ENCODE measurements at places on chromosomes 4 and X.

GRCh38 chr4:149766135-149766534 lies 49.5 kb downstream of the IQCM start:
- no peak for DNase-seq

GRCh38 chr4:109990261-109991257 lies 77.9 kb downstream of the EGF start:
- no peak for DNase-seq

DNA sequence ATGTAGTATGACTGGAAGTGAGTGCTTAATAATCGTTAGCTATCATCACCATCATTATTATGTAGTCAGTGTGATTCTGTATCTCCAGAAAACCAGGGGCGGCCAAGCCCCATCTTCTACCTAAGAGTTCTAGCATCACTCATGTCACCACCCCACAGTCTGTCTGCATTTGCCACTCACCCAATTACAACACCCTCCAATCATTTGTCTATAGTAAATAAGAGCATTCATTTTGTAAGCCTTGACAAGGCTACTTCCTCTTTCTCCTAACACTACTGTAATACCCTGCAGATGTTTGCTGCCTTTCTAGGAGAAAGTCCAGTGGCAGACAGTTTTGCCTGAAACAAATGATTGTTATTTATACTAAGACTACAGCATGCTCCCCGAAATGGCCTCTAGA lies 15.8 kb upstream of the IL21 start:
- no peak for DNase-seq

GRCh38 chr4:63618883-63619718 lies 790.1 kb downstream of the TECRL start:
- DNase-seq, result no peak

- DNase-seq, result no peak
Measured at GRCh38 chrX:122641826-122642225, 542.3 kb upstream of the GRIA3 start.

DNA sequence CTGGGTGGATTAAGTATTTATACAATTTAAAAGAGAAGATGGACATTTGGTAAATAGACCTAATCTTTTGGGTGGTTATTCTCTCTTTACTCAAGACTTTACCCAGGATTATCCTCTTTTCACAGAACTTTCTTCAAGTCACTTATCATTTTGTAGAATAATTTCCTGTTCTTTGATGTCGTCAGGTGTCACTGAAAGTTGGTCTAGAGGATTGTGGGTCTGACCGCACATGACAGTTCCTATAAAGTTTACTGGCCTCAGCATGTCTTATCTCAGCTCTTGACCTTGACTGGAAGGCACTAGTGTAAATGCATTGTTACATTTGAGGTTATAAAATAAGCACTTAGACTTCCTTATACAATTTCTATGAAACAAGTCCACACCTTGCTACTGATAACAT lies 139.9 kb upstream of the SLC4A4 start:
- no peak for DNase-seq

DNA sequence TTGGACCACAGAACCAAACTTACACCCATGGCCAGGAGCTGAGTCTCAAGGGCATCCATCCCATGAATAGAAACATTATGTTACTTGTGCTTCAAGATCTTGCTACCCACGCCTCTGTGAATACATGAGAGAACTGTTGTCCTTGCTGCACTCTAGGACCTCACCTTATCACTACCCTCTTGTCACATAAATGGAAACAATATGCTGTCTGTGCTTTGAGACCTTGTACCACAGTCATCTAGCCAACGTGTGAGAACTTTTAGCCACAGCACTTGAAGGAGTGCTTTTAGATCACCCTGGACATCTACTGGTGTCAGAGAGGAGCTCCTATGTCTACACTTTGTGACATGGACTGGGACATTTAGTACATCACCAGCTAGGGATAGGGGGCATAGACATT lies 30.7 kb upstream of the HUWE1 start:
- no peak for DNase-seq

DNA sequence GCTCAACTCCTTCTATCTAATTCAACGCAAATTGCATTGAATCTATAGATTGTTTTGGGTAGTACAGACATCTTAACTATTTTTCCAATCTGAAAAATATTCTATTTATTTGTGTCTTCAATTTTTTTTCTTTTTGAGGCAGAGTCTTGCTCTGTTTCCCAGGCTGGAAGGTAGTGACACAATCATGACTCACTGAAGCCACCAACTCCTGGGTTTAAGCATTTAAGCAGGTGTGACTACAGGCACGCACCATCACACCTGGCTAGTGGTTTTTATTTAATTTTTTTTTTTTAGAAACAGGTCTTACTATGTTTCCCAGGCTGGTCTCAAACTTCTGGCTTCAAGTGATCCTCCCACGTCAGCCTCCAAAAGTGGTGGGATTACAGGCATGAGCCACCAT lies 98.3 kb downstream of the GK start:
- DNase-seq, result no peak

DNA sequence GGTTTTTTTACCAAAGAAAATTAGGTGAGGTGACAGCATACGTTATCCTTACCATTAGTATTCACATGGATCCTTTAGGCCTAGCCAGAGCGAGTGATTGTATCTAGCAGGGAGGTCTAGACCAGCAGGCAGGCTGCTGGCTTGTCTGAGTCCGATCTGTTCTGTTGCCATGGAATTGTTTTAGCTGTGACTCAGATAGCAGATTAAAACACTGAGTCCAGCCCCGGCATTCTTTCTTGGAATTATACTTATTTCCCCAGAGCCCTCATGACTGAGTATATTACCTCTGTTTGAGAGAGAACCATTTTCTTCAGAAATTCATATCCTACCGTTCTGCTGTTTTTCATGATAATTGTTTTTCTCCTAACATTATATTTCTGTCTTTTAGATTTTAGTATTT lies 37.4 kb downstream of the OCRL start:
- no peak for DNase-seq

DNA sequence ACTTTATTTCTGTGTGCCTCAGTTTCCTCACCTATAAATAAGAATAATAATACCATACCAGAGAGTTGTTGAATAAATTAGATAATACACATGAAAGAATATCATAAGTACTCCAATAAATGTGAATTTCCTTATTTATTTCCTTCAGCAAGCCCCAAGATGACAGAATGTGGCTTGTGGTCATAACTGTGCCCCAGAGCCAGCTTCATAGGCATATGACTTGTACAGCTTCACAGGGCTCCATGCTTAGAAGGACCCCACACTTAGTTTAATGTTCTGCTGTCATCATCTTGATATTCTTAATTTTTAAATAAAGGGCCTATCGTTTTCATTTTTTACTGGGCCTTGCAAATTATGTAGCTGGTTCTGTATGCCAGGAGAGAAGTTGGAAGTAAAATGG lies 25.3 kb downstream of the VSIG4 start:
- no peak for DNase-seq

DNA sequence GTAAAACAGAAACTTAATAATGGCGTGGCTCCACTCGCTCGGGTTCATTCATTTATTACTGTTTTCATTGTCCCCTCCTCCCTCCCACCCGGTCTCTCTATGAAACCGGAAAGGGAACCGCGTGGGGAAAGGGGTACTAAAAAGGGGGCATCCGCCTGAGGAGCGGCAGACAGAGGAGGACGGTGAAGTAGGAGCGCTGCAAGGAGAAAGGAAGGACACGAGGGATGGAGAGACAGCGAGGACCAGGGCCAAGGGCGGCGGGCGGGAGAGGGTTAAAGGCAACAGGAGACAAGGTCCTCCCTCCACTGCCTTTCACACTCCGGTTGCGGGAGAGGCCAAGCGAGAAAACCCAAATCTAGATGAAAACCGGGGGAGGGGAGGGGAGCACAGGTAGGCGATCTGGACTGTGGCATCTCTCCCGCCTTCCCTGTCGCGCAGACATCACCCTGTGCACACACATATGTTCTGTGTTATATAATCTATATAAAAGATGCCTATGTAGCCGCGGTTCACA lies 829 bp downstream of the ELOVL6 start:
- DNase-seq, result peak; percentile 2
